ENCODE measurements at places on chromosomes 12 and 14.

DNA sequence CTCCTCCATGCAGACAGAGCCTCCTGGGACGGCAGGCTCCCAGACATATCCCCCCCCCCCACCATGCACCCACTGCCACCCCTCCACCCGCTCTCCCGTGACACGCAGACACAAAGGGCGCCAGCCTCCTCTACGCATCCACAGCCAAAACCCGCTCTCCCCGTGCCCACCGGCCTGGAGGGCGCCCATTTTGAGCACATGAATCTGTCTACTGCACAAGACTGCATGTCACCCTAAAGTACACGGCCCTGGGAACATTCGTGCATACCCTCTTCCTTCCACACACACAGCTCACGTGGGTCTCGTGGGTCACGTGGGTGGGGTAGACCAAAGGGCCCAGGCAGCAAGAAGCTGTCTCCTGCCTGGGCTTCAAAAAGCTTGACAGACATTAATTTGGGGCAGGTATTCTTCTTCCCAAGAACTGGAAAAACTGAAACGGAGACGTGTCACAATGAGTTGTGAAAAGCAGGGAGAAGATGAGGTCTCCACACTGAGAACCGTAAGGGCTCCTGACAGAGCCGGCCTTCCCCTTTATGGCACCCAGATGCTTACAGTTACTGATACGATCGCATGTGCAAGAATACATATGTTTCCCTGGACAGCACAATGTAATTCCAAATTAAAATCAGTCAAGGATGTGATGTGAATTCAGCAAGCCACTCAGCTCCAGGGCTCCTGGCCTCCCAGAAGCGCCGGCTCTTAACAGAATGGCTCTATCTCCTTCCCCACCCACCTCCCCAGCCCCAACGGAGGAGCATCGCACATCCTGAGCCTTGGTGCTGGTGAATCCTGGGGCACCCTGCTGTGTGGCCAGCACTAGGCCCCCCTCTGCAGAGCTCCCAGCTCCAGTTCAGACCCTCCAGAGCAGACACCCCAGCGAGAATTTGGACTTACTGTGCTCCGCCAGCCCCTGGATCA is 1.9 kb downstream of the TGFB3 start:
- DNase-seq: peak; percentile 38

DNA sequence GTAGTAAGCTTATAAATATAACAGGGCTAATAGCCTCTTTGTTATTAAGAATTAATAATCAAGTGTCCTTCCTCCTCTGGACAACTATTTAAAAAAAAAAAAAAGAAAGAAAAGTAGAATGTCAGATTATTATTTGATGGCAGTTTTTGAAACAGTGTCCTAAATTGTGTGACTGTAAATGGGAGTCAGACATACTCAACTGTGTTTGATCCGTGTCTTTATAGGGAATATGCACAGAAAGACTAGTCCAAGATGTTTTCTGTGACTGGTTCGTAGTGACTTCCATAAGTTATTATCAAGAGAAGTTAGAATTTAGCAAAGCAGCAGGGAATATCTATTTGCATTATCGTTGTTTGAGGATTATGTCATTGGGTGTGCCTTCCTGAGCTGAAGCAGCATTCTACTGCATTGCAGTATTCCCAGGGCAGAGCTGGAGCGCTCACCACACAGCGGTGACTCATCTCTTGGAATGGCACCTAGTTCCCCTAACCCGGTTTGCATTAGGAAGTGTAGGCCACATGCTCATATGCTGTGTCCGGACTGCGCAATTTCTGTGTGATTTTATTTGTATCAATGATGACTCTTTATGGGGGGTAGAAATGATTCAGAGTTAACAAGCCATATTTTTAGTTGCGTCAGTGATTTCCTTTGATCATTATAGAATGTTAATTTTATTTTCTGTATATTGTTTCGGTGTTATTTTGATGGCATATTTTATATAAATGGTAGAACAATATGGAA is 7.9 kb downstream of the DYNC1H1 start:
- DNase-seq: no peak

GRCh38 chr12:27541031-27541719 is 17.2 kb downstream of the PPFIBP1 start:
- DNase-seq: no peak

DNA sequence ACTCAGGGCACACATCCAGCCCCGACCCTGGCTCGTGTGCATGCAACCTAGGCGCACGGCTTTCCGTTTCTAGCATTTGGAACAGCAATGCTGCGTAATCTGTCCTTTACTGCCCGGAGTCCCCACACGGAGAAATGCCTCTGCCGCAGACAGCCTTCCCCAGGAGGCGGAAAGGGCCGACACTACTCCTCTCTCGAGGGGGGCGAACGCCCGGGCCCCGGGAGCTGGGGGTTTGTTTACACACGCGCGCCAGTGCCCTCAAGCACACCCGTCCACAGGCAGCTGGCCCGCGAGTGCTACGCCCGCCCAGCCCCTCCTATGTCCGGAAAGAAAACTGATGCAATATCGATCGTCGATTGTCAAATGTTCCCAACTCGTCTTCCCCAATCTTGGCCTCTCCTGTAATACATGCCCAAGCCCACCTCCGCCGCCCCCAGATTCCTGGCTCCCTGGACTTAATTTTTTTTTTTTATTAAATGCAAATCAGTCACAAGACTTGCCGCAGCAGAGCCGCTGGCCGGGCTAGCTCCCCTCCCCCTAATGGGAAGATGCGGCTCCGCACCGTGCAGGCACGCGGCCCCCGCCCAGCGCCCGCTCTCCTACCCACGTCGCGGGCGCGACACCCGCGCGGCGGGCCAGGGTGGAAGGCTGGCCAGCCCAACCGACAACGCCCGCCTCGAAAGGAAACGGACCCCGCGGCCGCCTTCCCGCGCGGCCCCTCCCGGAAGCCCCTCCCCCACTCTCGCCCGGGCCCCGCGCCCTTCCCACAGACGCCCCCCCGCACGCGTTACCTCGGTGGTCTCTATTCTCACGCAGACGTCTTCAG is 642 bp downstream of the SLC38A2 start:
- DNase-seq: peak; percentile 34

- DNase-seq: no peak
These were observed 4.0 kb downstream of the PTGER2 start for GRCh38 chr14:52318062-52318461.

- no peak for DNase-seq
These were observed 14.9 kb downstream of the TMEM116 start for GRCh38 chr12:111998015-111998414.

- no peak for DNase-seq
These were observed 1.1 kb downstream of the TDG start for GRCh38 chr12:103966736-103967135.

DNA sequence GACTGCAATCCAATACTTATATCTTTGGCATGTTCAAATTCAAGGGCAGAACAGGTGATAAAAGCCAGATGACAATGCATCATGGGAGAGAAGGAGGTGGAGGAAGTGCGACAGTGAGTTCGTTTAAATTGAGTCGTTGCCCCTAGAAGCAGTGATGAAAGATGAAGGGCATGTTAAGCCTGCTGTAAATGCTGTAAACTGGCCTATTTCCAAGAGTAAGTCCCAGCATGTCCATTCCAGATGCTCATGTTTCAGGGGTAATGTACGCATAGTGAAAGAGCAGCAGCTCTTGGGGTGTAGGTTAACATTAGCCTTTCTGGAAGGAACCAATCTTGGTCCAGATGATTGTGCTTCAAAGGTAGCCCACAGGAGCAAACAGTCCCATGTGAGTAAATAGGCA is 97.1 kb downstream of the C2CD5 start:
- peak; percentile 27 for DNase-seq

GRCh38 chr12:55927588-55928502 is at the start of gene PYM1:
Gene PYM1 (minus strand): TSS chr12:55927894. CDS start chr12:55927761, 133 bp downstream.
- no peak for DNase-seq
